ENCODE measurements at places on chromosomes 1 and 21.

GRCh38 chr1:118636004-118636403 is 352.1 kb downstream of the TBX15 start:
- no peak for DNase-seq

DNA sequence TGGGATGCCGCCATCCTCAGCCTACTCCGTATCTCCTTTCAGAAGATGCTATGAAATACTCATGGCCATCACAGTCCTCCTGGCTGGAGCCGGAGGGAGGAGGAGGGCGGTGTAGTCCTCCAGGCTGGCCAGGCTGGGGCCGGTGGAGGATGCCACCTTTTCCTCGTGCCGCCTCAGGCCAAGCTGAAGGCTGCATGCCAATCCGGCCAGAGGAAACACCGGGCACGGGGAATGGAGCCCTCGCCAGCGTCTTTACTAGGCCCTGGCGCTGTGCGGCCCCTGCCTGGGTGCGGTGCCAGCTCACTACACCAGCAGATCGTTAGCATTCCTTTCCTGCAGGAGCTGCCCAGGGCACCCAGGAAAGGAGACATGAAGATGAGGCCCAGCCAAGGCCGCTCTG is 70.1 kb downstream of the CASZ1 start:
- no peak for DNase-seq

DNA sequence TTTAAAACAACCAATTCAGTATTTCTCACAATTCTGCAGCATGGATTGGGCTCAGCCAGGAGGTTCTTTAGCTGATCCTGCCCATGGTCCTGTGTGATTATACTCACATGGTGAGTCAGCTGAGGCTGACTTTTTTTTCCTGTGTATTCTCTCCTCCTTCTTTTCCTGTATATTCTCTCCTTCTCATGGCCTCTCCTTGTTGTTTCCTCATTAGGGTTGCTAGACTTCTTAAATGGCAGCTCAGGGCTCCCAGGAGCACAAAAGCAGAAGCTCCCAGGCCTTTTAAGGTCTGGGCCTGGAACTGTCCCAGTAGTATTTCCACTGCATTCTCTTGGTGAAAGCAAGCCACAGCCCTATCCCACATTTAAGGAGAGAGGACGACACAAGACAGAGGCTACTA is 26.8 kb downstream of the VANGL1 start:
- DNase-seq, result no peak

DNA sequence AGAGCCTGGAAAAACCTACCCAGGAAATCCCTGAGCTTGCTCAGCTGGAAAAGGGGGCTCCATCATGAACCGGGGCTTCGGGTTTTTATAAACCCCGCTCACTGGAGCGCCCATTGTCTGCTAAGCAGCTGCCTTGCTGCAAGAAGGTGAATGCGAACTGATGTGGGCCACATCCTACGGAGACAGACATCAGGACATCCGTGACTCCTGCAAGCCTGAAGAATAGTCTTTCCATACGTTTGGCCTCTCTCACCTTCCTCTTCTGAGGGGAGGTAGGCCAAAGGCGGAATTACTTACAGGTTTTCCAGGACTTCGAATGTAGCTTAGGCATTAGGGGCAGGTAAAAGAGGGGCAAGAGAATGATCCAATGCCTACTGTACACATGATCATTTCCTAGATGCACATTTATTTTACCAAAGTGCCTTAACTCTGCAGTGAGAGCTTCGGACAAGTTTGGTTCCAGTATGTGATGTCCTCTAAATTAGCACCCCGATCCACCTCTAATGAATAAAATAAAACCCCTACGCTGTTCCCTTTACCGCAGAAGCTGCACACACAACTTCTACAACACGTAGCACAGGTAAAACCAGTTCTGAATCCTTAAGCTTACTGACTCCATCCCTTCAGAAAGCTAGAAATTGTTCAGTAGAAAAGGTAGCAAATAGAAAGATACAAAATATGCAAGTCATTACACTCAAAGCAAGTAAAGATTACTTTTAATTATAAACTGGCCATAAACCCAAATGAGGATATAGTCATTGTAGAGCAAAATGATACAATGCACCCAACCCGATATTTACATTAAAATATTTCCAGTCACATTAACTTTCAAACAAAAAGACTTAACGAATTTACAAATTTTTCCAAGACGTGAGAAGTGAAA is 866 bp upstream of the SORT1 start:
- no peak for DNase-seq

DNA sequence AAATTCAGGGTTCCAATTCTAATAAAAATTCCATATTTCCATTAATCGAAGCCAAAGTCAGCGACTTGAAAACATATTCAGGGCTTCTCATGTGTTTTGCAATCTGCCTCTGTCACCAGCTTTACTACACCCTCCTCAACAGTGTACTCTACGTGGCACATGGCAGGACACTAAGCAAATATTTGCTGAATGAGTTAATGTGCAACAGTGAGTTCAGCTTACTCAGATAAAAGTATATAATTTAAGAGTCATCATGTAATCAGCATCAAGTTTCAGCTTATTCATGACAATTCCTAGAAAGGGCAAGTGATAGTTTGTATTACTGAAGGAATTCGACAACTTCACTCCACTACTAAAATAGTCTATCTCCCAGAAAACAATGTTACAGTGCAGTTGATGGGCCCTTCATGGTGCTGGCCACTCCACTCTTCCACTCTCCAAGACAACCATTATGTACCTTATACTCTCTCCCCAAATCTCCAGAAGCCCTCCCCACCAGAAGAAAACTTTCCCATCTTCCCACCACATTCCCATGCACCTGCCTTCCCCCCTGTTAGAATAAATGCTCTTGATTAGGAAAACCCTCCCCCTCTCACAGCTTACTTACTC is 97.3 kb downstream of the TTLL7 start:
- no peak for DNase-seq

DNA sequence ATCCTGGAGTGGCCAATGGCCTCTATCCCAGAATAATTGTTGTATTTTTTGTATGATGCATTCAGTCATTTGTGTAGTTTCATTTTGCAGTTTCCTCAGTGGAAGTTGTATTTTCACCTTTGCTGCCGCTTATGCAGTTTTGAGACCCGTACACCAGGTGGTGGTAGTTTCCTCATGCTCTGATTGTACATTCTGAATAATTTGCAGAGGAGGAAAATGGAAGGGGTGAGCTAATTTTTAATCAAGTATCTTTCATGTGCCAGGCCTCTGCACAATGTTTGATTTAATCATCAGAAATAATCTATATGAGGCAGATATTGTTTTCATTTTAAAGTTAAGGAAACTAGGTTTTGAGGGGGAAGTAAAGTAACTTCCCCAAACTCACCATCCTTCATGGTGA is 29.5 kb downstream of the HLX start:
- DNase-seq, result no peak

DNA sequence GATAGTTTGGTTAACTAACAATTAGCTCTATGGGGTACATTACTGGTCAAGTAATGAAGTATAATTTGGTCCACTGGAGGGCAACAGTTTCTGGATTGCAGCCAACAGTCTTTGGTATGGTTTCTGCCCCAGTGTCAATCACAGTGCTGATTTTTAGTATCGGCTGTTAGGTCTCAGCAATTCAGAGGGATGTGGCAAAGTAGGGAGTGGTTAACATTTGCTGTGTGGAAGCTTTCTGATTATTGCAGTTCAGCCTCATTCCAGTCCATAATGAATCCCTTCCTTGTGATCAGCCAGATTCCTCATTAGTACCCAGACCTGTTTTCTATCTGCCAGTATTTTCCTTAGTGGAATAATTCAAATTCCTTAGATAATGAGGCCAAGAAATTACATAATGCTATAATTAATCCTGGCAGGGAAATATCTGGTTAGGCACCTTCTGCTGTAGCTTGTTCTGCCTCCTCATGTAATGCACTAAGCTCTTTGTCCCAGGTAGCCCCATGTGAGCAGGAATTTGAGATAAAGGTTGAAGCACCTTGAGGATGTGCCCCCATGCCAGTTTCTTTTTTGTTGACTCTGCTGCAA is 14.0 kb downstream of the F3 start:
- no peak for DNase-seq

DNA sequence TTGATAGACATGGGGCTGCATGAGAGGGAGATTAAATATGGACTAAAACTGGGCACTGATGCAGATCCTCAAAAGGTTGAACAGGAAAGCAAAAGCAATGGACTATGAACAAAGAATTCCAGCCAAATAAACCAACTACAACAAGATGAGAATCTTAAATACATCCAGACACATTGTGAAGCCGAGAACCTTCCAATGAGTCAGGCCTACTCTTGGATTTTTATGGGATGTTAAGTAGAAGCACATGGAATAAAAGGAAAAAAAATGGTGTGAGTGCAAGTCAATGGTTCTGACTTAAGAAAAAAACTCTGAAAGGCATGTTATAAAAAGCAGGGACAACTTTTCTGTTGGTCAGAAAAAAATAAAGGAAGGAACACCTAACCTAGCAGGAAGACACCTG is 227.2 kb downstream of the DPYD start:
- no peak for DNase-seq

DNA sequence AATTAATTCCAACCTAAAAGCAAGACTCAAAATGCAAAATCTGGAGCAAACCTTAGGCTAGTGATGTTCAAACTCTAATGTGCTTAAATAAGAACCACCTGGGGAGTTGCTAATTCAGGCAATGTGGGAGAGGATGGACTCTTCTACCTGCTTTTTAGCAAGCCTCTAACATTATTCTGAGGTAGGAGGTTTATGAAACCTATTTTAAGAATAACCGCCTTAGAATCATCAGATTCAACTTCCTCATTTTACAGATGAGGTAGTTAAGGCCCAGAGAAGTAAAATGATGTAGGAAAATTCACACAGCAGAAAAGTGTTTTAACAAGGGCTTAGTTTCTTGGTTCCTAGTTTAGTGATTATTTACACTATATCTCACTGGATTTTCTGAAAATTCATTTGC is 8.6 kb upstream of the NTNG1 start:
- DNase-seq, result no peak

- DNase-seq, result no peak
These were observed 21.7 kb downstream of the GLRX2 start for GRCh38 chr1:193083365-193084088.

- no peak for DNase-seq
These were observed 3.6 kb downstream of the CERS2 start for GRCh38 chr1:150970808-150971582.

GRCh38 chr1:27355683-27356082 is 11.1 kb downstream of the MAP3K6 start:
- DNase-seq, result no peak

GRCh38 chr1:51850420-51851223 is 27.9 kb downstream of the NRDC start:
- DNase-seq, result no peak

DNA sequence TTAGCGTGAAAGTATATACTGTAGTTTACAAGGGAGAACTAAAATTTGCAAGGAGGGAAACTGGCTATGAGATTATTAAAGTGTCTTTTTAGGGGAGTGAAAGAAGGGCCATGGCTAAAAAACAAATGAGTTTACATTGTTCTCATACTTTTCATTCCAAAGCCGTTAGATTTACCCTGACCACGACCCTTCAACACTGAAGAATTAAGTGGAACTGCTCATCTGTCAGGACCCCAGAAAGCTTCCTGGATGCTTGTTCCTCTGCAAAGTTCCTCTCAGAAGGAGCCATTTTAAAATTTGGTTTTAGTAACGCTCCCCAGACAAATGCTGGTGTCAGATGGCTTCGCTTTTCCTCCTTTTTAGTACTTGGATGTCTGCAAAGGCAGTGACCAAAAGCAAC is 82.7 kb upstream of the ZBTB18 start:
- DNase-seq, result no peak

GRCh38 chr1:9426291-9426711 is 113.0 kb upstream of the SLC25A33 start:
- DNase-seq, result no peak

DNA sequence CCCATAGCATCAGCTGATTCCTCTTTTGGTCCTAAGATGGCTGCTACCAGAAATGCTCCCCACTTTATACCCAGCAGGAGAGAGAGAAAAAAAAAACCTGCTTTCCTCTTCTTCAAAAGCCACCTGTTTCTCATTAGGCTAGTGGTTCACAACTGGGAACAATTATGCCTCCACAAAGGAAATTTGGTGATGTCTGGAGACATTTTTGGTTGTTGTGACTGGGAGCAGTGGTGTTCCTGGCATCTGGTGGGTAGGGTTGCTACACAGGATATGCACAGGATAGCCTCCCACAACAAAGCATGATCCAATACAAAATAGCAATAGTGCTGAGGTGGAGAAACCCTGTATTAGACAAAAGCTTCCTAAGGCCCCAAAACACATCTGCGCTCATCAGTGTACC is 38.5 kb upstream of the SGIP1 start:
- no peak for DNase-seq

GRCh38 chr1:21510885-21511578 is 1.8 kb downstream of the ALPL start:
- no peak for DNase-seq

DNA sequence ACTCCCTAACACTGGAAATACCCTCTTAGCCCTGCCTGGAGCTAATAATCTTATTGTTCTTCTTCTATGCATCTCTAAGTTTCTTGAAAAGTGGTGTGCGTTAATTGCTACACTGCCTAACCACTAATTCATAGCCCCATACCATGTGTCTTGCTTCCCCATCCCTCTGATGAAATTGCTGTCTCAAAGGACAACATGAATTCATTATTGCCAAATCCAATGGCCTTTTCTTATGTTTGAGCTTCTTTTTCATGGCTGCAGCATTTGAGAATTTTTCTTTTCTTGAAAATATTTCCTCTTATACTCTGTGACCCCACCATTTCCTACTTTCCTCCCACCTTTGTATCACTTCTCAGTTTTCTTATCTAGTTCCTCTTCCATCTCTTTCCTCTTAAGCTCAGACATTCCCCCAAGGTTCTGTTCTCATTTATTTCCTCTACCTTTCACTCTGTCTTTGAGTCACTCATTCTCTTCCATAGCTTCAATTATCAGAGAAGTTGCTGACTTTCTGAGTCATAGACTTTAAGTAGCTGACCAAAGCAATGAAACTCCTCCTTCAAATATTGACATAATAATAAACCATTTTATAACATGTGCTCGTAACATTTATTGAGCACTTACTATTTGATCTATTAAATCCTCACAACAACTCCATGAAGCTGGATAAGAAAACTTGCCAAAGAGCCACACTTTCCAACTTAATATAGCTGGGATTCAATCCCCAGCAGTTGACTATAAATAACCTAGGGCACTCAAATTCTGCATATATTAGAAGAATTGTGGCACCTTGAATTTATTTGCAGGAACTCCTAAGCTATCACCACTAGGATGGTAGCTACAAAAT is 35.5 kb upstream of the ATP6V1G3 start:
- DNase-seq, result peak; percentile 50

DNA sequence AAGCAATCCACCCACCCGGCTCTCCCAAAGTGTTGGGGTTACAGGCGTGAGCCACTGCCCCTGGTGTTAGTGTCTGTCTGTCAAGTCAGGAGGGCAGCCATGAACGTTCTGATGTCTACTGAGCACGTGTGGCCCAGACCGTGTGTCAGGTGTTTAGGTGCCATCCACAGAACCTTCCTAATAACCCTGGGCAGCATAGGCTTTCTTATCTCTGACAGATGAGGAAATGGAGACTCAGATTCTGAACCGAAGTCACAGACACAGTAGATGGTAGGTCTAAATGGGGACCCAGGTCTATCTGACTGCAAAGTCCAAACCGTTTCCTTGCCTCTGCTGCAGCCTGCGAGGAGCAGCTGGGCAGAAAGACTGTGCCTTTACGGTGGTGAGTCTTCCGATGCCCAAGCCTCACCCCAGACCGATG is 622 bp upstream of the IL6R start:
- no peak for DNase-seq
